ENCODE measurements at places on chromosomes 4 and X.

GRCh38 chr4:113449410-113449974 is 312.0 kb downstream of the CAMK2D start:
- no peak for DNase-seq

- no peak for DNase-seq
Measured at GRCh38 chrX:22987452-22987851, 12.3 kb upstream of the DDX53 start.

DNA sequence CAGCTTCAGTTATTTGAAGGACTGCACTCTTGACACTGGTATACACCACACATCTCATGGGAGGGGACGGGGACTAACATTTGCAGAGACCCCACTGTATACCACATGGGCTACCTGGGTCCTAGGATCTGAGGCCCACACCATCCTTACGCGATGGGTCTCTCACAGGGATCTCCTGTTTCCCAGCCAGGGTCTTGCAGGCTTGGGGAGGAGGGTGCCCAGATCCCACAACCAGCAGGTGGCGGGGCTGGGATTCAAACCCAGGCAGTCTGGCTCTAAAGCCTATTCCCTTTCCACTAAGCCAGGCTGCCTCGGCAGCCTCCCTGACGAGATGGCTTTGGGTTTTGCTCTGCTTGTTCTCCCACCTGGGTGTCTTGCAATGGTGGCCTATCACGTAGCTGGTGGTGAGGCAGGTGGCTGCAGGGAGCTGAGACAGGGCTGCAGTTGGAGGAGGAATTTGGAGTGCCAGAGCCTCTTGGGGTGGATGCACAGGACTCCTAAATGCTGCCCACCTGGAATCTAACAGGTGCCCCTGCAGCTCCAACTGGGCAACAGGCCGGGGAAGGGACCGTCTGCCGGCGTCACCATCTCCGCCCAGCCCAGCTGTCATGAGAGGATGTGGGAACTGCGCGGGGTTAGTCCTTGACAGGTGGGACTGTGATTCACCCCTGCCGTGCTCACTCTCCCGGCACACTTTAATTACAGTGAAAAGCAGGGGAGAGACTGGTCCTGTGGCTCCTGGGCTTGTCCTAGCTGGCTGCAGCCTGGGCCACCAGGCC is 110.7 kb downstream of the PSAPL1 start:
- DNase-seq: peak; percentile 72

DNA sequence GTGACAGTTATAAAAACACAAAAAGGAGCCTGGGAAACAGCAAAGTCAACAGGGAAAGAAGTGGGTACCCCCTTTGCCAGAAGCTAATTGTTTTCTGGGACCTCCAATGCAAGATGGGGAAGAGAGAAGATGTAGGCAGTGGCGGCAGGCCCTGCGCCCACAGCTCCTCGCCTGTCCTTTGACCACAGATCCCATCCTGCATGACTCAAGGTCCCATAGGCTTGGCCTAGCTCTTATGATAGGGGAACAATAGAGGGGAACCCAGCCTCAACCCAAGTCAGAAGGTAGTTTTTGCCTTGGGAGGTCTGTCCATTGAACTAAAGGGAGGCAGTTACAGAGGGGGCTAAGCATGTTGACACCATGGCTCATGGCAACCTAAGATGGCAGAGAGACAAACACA is 14.2 kb downstream of the ZMYM3 start:
- no peak for DNase-seq

GRCh38 chrX:347351-348117 is 28.9 kb upstream of the GTPBP6 start:
- no peak for DNase-seq

DNA sequence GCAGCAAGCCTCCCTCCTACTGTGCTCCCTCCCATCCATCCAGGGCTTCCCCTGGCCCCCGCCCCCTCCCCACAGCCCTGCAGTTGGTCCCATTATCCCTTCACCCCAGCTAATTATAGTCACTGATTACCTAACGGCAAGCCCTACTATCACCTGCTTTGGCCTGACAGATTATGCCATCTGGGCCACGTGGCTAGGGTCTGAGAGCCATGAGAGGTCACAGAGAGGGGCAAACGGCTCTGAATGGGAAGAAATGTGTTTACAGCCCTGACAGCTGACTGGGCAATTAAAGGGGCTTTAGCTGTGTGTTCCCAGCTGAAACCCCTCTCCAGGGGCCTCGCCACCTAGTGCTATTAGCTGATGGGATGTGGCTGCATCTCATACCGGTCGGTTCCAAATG is 134.4 kb upstream of the CPEB2 start:
- peak; percentile 49 for DNase-seq

- no peak for DNase-seq
Measured at GRCh38 chr4:87012265-87012953, 77.6 kb downstream of the AFF1 start.

GRCh38 chr4:100189820-100190642 is at the start of gene DDIT4L:
Gene DDIT4L, minus strand, starts transcription at chr4:100190468. Its CDS starts 485 bp downstream, at chr4:100189983.
- DNase-seq: no peak

DNA sequence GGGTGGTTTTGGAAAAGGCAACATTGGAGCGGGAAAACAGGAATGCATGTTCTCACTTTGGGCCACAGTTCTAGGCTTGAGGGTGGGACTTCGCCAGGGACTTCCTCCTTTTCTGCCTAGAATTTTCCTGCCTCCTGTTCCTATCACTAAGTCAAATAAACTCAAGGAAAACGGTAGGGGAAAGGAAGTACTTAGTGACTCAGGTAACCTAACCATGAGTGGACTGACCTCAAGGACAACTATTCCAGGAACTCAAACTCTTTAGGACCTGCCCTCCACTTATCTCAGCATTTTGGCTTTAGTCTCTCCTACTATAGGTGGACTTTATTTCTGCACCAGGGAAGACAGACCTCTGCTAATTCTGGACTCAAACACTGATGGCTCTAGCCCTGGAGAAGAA is 281.7 kb downstream of the ZNF674 start:
- DNase-seq: no peak

DNA sequence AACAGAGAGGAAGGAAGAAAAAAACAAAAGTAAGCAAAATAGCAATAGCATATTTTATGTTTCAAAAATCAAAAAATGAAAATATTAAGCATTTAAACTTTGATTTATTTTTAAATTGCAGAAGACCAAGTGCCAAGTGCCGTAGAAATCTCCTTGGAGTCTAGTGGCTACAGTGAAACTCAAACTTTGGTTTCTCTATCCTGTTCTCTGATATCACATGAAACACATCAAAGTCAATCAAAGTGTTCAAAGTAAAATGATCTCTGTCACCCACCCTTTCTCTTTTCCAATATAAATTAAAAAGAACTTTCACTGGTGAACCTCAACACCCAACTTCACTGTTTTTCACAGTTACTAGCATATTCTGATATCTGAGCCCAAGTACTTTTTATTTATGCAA is 81.1 kb downstream of the HADH start:
- DNase-seq: no peak

- DNase-seq: peak; percentile 54
Measured at GRCh38 chr4:102500352-102500695, 835 bp upstream of the NFKB1 start.

DNA sequence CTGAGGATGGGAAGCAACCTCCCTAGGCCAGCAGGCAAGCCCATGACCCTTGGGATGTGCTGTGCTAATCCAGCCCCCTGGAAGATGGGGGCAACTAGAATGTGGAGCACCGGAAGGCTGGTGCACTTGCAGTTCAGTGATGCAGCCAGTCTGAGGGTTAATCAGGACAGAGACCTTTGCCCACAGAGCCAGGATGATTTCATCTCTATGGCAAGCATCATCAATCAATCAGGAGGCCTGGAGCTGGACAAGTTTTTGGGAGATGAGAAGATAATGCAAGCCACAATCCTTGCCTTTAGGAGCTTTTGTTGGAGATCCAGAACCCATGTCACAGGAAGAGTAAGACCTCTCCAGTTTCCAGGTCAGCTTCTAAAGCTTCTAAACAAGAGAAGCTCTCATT is 15.4 kb upstream of the MSN start:
- no peak for DNase-seq

GRCh38 chr4:107133965-107134653 is 98.0 kb upstream of the DKK2 start:
- DNase-seq: no peak

GRCh38 chr4:180635281-180635680 is 1607.9 kb upstream of the TENM3 start:
- no peak for DNase-seq

GRCh38 chrX:120769576-120770341 is 105.9 kb downstream of the CT47B1 start:
- DNase-seq: peak; percentile 71

GRCh38 chr4:7486101-7486500 is 51.4 kb upstream of the PSAPL1 start:
- DNase-seq: no peak

- DNase-seq: no peak
Measured at GRCh38 chr4:15370296-15370695, 57.5 kb upstream of the C1QTNF7 start.
